ENCODE measurements at places on chromosomes 1 and 21. TPM values are rescaled to one million over a fixed set of nuclear protein-coding genes. Genes with fewer than 3 reads are reported as not detected.

GRCh38 chr1:6538956-6539355 is 15.4 kb downstream of the NOL9 start:
- DNase-seq, result no peak

The ATP1B1 gene
- 91.9 TPM for total RNA-seq

GRCh38 chr1:77655431-77655974 is 27.0 kb downstream of the ZZZ3 start:
- no peak for DNase-seq

GRCh38 chr21:17491716-17492414 is 21.0 kb upstream of the CXADR start:
- peak; percentile 77 for DNase-seq

The OR6K3 gene
- total RNA-seq, result not detected

DNA sequence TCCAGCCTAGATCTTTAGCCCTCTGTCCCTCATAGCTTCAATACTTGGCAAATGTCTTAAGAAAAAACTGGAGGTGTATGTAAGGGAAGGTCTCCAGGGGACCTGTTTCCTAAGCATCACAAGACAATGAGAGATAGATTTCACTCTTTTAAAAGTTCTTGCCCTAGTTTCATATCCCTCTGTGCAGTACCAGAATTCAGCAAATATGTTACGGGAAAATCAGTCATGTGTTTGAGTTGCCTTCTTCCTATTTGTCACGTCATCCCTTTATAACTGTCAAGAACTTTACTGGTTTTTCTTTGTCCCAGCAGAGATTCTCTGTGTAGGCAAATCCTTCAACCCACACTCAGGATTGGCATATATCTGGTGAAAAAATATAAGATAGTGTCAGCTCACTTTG is 32.3 kb downstream of the DNASE2B start:
- DNase-seq, result no peak

GRCh38 chr1:15709226-15709625 is 25.1 kb downstream of the PLEKHM2 start:
- DNase-seq, result no peak

The RPE65 gene
- total RNA-seq, result 5.0 TPM

DNA sequence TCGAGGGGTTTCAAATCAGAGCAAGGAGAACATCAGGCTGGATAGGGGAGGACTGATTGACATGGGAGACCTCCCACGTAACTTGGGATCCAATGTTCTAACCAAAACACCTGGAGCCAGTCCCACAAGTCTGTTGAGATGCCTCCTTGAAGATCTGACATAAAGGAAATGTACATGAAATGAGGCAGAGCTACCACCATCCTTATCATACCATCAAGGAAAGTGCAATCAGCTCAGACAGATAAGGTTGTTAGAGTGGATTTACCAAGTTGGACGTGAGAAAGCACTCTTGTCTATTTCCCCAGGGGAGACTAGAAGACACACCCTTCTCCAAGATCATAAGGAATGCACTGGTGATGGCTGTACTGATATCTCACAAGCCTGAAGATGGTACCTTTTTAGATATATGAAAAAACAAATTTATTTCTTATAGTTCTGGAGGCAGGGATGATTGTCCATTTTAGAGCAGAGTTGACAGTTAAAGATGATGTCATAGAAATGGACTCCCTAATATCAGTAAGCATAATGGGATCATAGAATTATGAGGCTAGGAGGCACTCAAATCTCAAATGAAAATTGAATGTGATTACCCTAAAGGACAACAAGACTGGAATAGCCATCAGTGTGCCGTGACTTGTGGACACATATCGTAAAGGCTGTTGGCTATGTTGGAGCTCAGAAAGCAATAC is 129.1 kb upstream of the RAB4A start:
- no peak for DNase-seq

- DNase-seq, result no peak
Observed at GRCh38 chr1:213446496-213446895, 395.5 kb downstream of the RPS6KC1 start.

DNA sequence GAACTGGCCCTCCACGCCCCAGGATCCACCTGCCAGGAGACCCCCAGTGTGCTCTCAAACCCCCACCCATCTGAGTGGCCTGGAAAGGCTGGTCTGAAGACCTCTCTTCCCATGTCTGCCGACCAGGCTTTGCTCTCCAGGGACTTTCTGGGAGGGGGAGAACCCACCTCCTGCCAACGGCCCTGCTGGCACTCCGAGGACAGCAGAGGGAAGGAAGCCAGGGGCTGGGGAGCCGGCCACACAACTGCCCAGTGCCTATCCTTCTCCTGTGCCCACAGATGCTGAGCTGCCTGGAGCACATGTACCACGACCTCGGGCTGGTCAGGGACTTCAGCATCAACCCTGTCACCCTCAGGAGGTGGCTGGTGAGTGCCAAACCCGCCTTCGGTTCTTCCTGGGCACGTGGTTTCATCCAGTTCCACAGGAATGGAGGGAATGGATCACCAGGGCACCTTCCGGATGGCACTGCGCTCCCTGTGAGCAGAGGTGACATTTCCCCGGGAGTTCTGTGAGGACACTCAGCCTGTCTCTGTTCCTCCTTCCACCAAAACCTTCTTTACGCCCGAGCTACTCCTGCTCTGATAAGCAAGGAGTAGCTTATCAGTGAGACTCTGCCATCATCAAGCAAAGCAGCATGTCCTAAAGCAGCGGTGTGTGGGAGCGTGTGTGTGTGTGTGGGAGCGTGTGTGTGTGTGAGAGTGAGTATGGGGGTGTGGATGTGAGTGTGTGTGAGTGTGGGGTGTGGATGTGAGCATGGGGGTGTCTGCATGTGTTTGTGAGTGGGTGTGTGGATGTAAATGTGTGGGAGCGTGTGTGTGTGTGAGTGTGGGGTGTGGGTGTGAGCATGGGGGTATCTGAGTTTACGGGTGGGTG is 105.5 kb downstream of the PDE9A start:
- DNase-seq, result no peak

The CLCNKA gene
- total RNA-seq, result not detected

GRCh38 chr1:12714710-12715475 is 1.0 kb upstream of the AADACL3 start:
- DNase-seq, result no peak

- DNase-seq, result no peak
Observed at GRCh38 chr1:156425943-156426342, 56.9 kb downstream of the RHBG start.

GRCh38 chr1:178953034-178953433 is 72.7 kb upstream of the FAM20B start:
- DNase-seq, result no peak

DNA sequence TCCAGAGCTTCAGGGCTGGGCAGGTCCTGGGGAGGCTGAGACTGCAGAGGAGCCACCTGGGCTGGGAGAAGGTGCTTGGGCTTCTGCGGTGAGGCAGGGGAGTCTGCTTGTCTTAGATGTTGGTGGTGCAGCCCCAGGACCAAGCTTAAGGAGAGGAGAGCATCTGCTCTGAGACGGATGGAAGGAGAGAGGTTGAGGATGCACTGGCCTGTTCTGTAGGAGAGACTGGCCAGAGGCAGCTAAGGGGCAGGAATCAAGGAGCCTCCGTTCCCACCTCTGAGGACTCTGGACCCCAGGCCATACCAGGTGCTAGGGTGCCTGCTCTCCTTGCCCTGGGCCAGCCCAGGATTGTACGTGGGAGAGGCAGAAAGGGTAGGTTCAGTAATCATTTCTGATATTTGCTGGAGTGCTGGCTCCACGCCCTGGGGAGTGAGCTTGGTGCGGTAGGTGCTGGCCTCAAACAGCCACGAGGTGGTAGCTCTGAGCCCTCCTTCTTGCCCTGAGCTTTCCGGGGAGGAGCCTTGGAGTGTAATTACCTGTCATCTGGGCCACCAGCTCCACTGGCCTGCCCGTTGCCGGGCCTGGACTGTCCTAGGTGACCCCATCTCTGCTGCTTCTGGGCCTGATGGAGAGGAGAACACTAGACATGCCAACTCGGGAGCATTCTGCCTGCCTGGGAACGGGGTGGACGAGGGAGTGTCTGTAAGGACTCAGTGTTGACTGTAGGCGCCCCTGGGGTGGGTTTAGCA is 9.3 kb downstream of the MYBPH start:
- no peak for DNase-seq

GRCh38 chr1:1023700-1024099 is 3.8 kb downstream of the AGRN start:
- no peak for DNase-seq

The MMP23B gene
- total RNA-seq, result 0.78 TPM

The COL9A2 gene
- total RNA-seq, result 0.61 TPM

GRCh38 chr1:114290776-114291175 is 137.1 kb upstream of the SYT6 start:
- DNase-seq, result no peak

The PLXNA2 gene
- total RNA-seq, result 6.5 TPM

DNA sequence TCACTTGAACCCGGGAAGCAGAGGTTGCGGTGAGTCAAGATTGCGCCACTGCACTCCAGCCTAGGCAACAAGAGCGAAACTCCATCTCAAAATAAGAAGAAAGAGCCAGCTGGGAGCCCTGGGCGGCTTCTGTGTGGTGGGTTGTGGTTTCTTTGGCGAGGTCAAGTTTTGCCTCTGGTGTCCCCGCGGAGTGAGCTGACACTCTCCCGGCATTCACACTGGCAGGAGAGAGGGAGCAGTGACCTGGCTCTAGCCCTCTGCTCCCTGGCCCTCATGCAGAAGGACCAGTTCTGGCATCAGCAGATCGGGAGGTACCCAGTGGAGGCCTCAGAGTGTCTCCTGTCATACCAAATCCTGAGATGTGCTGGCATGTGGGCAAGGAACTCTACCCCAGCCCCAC is 81.0 kb upstream of the VAMP3 start:
- no peak for DNase-seq

GRCh38 chr1:62688687-62689085 is 500 bp upstream of the DOCK7 start:
- no peak for DNase-seq

- DNase-seq, result no peak
Observed at GRCh38 chr1:185066181-185066580, 20.8 kb downstream of the RNF2 start.

The MFN2 gene
- total RNA-seq, result 32.0 TPM

The TSTD1 gene
- total RNA-seq, result 29.8 TPM

Data from NCI-H460 (cell line).